ENCODE measurements at places on chromosomes 5 and 9.

DNA sequence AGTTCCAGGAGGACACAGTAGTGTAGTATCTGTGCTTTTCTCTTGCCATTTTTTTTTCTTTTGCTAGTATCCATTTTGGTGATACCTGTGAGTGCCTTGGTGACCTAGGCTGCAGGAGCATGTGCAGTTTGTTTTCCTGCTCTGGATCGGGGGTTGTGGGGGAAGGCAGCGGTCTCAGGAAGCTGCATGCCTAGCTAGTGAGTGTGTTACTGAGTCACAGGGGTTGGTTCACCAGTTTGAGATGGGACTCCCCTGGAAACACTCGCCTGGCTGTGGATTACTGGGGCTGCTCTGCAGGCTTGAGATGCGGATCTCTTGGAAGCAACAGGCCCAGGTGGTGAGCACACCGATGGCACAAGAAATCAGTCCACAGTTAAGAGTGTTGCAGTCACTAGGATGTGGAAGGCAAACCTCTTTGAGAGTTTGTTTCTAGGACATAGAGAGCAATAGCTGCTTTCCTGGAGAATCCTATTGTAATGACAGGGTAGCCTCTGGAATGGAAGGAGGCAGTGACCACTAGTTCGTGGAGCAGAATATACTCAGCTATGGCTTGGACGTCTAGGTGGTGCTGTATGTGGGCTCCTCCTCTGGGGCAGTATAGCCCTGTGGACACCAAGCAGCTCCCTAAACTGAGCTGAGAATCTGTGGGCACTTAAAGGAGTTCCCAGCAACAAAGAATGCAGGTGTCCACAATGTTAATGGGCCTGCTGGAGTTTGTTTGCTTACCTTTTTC, 20.0 kb upstream of the SPATA31E1 start:
- no peak for DNase-seq

DNA sequence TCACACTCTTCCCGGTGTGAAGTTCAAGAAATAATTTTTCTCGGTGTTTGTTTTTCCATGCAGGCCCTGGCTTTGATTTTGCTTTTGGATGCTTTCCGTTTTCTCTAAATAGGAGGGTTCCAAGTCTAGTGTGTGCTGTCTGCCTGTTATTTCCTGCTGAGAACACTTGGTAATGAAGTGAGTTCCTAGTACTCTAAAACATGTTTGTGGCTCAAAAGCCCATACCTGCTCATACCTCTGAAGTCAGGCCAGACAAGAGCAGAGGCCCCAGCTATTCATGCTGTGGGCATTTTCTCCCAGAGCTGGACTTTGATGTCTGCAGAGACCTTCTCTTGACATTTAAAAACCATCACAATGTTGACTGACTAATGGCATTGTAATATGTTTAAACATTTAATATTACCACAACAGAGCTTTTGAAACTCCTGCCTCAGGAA, 211.2 kb downstream of the GOLPH3 start:
- no peak for DNase-seq

GRCh38 chr5:75536147-75536546, 24.5 kb downstream of the POLK start:
- no peak for DNase-seq

GRCh38 chr5:168786147-168786546, 207.0 kb upstream of the PANK3 start:
- DNase-seq, result no peak

- no peak for DNase-seq
Observed at GRCh38 chr9:78599926-78600325, 303.0 kb downstream of the PSAT1 start.

- DNase-seq, result no peak
Observed at GRCh38 chr5:177334155-177334551, 17.3 kb downstream of the LMAN2 start.

DNA sequence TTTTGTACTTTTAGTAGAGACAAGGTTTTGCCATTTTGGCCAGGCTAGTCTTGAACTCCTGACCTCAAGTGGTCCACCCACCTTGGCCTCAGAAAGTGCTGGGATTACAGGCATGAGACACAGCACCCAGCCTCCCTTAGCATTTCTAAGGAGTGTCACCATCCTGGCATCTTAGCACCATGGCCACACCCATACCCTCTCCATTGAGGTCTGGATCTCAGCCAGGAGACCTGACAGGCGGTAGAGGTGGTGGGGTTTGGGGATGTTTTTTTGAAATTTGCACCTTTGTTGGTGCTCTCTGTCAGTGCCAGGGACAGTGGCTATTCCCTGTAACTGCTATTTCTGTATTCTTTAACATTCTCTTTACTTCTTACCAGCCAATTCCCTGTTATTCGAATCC, 72.5 kb downstream of the TRIM36 start:
- DNase-seq, result no peak

- no peak for DNase-seq
Observed at GRCh38 chr9:129995409-129996160, 47.4 kb downstream of the FNBP1 start.

DNA sequence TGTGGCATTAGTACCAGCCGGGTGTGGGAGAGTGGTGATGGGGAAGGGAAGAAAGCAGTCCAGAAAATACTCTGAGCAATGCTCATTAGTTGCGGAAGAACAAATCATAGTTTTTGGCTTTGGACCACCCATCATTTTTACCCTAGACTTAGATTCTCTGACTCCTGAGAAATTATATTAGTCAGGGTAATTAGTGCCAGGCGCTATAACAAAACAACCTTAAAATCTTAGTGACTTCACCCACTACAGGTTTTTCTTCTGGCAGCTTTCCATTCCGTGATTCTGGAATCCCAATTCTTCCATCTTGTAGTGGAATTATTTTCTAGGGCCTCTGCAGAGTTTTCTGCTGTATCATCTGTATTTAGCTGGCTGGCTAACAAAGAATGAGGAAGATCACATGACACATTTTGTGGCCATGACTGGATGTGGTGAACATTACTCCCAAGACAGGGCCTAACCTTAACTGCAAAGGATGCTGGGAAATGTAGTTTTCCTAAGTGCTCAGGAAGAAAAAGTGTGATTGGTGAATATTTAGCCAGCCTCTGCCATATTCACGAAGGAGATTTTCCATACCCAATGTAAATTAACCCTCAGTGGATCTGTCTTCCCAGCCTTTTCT, 373.0 kb upstream of the MEF2C start:
- no peak for DNase-seq

DNA sequence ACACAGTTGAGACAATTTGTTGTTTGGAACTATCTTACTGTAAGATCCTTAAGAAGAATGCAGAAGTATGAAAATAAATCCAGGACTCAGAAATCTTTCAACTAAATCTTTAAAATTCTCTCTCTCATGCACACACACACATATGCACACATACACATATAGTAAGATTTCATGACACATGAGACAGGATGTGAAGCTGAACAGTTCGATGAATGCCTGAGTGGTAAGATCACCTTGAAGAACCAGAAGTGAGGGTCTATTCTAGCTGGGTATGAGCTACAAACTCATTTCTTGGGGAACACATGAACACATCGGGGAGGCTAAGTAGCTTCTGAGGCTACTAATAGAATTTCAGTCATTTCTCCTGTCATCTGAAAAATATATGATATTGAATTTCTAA, 153.6 kb downstream of the TMC1 start:
- DNase-seq, result no peak

- DNase-seq, result no peak
Observed at GRCh38 chr5:165881259-165881658, 2375.8 kb downstream of the MAT2B start.

DNA sequence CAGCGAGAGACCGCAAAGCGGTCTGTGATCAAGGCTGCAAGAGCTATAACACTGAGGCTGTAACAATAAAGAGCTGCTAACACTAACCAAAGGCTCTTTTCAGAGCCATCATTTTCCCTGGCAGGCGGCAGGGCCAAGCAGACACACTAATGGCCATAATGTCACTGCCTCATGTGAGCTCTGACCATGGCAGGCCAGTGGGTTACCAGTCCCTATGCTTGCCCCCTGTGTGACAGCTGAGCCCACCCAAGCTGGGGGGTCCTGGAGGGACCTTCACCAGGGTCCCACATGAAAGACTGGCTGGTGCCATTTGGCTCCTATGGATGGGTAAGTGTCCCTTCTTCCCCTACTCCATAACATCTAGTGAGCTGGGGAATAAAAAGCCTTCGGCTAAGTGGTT, 29.6 kb upstream of the TESK1 start:
- DNase-seq, result no peak

GRCh38 chr5:167358868-167359492, 932.5 kb upstream of the WWC1 start:
- no peak for DNase-seq

GRCh38 chr5:113118298-113118697, 141.7 kb downstream of the DCP2 start:
- no peak for DNase-seq

DNA sequence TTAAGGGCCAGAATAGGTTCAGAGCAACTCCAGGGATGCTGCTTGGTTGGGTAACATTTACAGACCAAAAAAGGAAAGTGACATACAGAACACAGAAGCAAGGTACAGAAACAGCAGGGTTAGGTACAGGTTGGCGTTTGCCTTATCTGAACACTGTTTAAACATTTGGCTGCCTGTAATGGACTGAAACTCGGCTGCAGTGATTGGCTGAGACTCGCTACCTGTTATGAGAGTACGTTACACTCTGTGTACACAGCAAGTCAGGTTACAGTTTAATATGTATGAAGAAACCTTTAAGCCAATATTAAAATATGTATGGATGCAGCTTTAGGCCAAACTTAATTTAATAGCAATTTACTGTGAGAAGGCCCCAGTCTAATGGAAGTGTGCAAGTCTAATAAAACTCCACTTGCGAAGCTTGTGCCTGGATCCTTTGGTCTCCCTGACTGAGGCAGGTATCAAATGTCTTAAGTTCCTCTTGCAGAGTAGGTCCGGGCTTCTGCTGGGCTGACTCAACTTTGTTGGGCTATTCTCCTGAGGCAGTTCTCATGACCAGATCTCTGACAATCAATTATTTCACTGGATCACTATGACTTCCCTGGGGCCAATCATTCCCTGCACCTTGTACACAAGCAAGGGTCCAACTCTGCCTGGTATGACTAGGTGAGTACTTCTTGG, 204.9 kb downstream of the ZNF462 start:
- no peak for DNase-seq

DNA sequence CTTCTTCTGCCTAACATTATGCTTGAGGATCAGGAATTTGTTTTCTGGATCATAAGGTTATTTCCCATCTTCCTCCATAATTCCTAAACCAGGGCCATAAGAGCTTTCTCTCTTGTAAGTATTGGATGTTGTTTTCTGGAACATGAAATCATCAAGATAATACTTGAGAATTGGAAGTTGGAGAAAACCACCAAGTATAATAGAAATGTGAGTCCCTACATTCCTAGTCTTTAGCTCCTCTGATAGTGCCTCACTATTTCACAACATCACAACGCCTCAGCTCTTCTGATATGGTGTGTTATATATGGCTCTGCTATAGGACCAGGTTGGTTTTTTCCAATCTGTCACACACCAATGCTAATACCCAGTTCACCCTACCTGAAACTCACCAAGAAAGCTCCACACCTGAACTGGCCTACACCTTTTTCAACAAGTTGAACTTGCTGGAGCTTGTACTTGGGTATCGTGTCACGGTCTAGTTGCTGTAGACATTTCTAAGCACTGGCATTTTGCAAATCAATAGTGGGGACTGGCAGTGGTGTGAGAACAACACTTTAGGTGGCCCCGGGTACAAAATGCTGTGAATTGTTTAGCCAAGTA, 141.1 kb downstream of the ACTBL2 start:
- DNase-seq, result no peak

- DNase-seq, result no peak
Observed at GRCh38 chr5:171595801-171596231, 176.4 kb downstream of the FGF18 start.

GRCh38 chr9:91071184-91071990, 269.8 kb downstream of the SYK start:
- DNase-seq, result peak; percentile 15

- no peak for DNase-seq
Observed at GRCh38 chr5:103021314-103021713, 98.6 kb downstream of the GIN1 start.

DNA sequence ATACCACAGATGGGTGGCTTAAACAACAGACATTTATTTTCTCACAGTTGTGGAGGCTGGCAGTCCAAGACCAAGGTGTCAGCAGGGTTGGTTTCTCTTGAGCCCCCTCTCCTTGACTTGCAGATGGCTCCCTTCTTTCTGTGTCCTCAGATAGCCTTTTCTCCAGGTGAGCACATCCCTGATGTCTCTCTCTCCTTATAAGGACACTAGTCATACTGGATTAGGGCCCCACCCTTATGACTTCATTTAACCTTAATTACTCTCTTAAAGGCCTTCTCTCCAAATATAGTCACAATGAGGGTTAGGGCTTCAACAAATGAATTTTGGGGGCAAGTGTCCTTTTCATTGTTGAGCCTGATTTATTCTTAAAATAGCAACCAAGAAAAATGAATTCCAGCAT, 14.7 kb downstream of the PTGER4 start:
- no peak for DNase-seq

- no peak for DNase-seq
Observed at GRCh38 chr5:15612915-15613635, 113.1 kb downstream of the FBXL7 start.

DNA sequence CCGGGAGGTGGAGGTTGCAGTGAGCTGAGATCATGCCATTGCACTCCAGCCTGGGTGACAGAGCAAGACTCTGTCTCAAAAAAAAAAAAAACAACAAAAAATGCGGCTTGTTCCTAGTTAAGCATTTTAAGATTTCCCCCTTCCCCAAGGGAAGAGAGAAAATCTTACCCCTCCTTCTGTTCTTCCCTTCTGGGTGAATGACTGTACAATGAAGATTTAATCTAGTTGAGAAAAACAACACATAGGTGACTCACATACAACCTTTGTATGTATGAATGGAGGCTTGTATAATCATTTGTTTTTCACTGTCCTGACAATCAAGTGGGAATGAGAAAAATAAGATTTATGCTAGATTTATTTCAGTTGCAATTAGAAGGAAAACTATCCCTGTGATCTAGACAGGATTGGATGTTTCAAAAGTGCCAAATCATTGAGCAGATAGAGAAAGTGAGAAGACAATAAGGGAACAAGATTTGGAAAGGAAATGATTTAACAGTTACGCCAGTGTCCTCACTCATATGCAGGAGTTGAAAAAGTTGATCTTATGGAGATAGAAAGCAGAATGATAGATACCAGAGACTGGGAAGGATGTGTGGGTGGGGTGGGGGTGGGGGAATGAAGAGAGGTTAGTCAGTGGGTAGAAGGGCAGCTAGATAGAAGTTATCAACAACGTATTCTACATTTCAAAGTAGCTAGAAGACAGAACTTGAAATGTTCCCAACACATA, 16.7 kb downstream of the GDA start:
- no peak for DNase-seq
